ENCODE measurements at places on chromosomes 2 and 18.

DNA sequence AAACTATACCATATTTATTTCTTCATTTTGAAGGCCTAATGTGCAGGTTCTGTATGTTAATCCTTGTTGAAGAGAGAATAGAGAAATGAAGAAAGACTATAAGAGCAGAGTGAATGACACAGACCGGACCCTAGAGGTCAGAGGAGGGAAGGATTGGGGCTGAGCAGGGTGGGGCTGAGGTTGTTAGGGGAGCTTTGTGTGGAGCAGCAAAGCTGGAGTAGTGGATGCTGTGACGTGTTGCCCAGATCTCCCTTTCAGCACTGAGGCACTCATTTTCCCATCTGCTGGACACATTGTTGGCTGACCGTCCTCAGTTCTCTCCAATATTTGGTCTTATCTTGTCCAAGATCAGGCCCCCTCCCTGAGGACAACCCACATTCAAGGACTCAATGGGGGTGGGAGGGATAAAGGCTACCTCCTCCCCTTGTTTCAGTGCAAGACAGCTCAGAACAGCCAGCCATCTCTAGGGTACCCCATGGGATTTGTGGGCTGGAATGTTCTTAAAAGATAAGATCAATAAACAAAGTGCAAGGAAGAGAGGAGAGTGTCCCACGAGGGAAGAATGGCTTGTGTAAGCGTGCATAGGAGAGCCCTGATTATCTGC is 143.6 kb downstream of the TDRD15 start:
- DNase-seq = no peak

GRCh38 chr2:105121434-105121833 is 83.6 kb downstream of the MRPS9 start:
- no peak for DNase-seq

DNA sequence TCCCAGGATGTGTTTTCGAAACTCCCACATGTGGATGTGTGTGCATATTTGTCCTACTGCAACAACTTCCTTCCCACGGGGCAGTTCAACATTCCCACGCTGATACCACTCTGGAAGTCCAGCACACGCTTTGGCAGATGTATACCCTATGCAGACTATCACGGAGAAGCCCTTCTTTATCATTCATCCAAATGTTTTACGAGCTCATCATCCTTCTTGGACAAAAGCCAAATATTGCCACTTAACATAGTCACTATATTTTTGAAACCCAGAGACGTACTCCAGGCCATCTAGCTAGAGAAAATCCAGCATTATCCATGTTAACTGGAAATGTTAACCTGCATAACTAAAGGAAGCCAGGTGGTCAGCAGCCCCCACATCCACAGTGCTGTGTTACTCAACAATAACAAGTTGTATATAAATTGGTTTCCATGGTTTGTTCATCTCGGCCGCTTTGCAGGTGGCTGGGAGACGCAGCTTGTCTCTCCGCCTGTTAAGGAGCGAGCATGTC is 131.5 kb downstream of the ZNF532 start:
- DNase-seq = no peak

DNA sequence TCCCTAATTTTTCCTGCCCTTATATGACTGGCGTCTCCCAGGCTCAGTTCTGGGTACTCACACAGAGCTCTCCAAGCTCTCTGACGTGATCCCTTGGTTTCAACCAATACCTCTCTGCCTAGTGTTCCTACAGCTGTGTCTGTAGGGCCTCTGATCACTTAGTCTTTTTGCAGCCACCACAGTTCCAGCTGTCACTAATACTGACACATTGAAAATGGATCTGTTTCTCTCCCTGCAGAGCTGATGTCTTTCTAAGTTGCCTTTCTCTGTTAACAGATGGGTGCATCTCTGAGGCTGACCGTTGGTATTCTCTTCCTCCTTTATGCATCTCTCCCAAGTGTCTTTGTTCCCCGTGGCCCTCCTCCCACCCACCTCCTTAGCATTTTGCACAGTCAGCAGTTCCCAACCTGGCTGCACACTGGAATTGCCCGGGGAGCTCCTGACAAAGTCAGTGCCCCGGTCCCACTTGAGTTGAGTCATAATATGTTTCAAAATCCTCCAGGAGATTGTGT is 62.5 kb downstream of the CERS6 start:
- no peak for DNase-seq

- DNase-seq = no peak
Measured at GRCh38 chr2:135984199-135985017, 1.0 kb downstream of the DARS1 start.

DNA sequence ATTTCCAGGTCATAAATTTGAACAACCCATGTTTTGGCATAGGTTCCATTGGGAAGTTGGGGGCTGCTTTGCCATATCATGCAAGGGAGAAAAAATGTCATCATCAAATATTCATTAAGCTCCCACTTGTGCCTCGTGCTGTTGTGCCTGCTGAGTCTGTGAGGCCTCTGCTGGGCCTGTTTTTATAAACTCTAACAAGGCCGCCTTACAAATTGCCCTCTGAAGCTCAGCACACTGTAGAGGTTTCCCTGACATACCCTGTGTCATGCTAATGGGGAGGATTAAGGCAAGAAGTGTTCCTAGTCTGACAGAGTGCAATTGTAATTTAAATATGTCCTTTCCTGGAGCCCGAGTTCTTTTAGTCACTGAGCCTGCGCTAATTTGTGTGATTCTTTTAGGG is 17.6 kb downstream of the OSBPL6 start:
- no peak for DNase-seq

GRCh38 chr18:35172451-35173035 is 68.3 kb upstream of the ZNF397 start:
- DNase-seq = no peak

- DNase-seq = no peak
Measured at GRCh38 chr2:184187421-184187971, 410.8 kb upstream of the ZNF804A start.

DNA sequence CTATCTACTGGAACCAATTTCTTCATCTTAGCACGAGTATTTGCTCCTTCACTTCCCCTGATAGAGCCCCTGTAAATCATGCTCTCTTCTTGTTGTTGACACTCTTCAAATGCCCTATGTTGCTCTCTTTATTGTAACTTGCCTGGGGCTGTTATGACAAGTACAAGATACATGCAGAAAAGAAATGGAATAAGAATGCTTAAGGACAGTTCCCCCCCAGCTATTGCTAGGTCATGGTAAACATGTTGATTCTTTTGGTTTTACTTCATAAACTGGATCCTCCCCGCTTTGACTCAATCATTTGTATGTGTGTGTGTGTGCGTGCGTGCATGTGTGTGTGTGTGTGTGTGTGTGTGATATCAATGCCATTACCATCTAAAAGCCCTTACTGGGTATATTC is 368.5 kb upstream of the CNTNAP5 start:
- no peak for DNase-seq

DNA sequence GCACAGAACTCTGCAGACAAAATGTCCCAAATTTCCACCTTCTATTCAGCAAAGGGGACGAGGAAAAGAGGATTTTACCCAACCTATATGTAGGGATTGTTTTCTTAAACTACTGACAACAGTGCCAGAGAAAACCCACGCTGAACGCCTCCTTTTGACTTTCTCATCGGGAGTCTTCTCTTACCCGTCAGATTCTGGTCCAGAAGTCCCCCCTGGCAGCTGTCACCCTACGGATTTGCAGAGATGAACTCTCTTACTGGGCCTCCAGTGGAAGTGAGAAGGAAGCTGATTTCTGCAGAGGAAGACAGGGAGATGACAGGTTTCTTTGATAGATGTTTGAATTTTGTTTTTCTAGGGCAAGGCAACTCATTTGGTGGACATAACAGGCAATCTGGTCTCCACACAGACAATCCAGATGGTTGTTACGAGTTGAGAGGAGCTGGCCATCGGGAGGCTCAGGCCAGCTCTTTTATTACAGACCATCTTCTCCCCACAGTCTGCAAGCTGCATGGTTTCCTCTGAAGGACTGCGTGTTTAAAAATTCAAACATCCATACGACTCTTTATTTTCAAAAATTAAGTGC is 804.3 kb downstream of the RNF144A start:
- DNase-seq = no peak

DNA sequence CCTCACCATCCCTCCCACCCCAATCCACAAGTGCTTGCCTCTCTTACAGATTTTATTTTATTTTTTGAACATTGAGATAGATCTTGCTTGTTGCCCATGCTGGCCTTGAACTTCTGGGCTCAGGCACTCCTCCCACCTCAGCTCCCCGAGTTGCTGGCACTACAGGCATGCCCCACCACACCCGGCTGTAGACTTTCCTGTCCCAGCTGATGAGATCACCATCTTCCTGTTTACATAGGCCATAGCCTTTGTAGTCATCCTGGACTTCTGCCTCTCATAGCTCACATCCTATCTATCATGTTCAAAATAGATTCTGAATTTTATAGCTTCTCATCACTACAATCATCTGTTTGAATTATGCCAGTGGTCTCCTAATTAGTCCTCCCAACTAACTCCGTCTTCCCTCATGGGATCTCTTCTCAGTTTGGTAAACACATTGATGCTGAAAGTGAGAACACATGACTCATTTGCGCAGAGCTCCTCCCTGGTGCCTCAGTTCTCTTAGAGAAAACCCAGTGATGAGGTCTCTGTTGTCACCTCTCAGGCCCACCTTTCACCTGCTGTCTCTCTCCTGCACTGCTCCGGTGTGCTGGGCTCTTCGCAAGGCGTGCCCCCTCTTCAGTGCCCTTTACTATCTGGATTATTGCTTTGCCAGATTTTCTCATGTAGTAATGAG is 243.0 kb downstream of the ZNF407 start:
- DNase-seq = no peak

GRCh38 chr2:48194641-48195040 is 288.3 kb upstream of the FBXO11 start:
- DNase-seq = no peak

DNA sequence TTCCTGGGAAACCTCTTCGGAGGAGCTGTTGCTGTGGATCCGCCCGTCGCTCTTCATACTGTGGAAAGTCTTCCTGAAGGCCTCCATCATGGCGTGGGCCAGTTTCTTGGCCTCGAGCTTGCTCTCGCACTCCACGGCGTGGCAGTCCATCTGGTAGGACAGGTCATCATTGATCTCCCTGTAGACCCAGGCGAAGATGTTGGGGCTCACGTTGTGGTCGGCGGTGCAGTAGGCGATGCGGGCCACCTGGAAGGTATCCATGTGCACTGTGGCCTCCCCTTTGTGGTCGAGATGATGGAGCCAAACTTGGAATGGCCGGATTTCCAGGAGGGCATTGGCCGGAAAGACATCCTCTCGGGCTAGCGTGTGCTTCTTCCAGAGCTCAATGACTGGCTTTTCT is 245.4 kb downstream of the PID1 start:
- no peak for DNase-seq

DNA sequence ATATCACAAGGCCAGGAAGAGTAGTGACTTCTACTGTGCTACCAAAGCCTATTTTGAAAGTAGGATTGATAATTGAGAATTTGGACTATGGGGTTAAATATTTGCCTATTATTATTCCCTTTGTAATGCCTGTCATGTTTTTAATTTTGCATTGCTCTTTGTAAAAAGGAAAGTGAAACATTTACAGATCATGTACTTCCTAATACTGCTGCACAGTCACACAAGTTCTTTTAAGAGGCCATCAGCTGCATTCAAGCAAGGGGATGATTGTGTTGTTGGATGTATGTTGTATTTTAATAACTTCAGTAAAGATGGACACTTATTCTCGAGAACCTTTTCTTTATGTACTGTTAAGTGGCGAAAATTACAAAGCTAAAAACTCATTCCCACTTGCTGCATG is 70.1 kb downstream of the PLEKHA3 start:
- DNase-seq = no peak

GRCh38 chr2:13558368-13558767 is 841.6 kb downstream of the TRIB2 start:
- no peak for DNase-seq

DNA sequence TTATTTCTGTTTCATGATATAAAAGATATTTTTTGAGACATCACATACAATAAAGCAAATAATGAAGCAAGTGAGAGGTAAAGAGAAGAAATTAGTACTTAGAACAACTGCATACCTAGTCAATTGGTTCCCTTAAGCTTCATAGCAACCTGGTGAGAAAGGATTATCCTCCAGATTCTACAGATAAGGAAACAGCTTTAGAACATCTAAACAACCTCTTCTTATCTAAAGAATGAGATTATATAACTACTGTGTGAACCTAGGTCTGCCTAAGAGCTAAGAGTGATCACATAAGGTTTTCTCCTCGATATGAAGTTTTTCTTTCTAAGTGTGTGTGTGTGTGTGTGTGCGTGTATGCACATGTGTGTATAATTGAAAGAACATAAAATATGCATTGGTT is 265.1 kb downstream of the NOL4 start:
- no peak for DNase-seq

GRCh38 chr2:230976671-230977171 is 19.2 kb upstream of the SPATA3 start:
- no peak for DNase-seq

GRCh38 chr2:186108470-186108869 is 369.9 kb downstream of the FSIP2 start:
- DNase-seq = no peak

GRCh38 chr2:16773080-16773713 is 107.6 kb upstream of the CYRIA start:
- DNase-seq = peak; percentile 34

GRCh38 chr2:181312515-181312927 is 144.7 kb upstream of the ITGA4 start:
- peak; percentile 48 for DNase-seq

DNA sequence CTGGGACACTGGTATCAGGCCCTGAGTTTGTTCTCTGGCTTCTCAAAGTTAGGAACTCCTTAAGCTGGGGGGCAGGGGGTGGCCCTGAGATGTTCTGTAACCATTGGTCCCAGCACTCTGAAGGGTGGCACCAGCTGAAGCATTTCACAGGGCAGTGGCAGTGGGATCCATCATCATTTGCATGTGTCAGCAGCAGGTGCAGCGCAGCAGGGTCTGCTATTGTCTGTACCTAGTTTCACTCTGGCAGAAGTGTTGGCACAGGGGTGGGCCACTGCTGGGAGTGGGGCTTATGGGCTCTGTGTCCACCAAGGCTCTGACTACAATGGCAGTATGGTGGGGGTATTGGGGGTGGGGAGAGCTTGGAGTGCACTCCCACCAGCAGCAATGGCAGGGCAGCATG is 460.4 kb upstream of the ZNF804A start:
- no peak for DNase-seq

DNA sequence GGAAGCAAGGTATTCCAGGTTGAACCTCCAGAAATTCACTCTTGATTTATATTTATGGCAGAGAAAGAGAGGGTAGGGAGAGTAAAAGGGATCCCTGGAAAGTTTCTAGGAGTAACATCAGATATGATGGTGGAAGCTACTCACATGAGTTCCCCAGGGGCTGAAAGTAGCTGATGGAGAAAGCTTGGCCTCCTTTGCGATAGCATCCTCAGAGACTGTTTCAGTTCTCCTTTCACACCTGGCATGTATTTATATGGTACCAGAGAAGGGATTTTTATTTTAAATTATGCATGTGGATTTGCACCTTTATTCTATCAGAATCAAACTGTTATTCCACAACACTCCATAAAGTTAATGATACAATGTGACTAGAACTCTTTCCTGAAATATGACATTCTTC is 126.3 kb upstream of the OSR1 start:
- DNase-seq = no peak

DNA sequence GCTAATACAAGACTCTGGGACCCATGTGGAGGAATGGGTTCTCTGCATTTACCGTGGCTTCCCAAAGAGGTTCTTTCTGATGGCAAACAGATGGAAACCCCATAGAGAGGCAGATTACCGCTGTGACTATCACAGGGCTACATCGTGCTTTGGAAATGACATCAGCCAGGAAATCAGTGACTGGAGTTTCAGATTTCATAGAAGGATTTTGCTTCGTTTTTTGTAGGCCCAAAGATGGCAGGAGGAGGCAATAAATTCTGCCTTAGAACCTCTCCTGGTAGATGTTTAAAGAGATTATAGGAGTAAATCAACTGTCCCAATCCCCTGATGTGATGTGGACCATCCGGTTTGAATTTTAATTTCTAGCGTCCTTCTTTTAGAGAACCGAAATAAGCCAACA is 214.1 kb downstream of the AGPS start:
- DNase-seq = no peak
